ENCODE measurements at places on chromosomes 6 and 20.

DNA sequence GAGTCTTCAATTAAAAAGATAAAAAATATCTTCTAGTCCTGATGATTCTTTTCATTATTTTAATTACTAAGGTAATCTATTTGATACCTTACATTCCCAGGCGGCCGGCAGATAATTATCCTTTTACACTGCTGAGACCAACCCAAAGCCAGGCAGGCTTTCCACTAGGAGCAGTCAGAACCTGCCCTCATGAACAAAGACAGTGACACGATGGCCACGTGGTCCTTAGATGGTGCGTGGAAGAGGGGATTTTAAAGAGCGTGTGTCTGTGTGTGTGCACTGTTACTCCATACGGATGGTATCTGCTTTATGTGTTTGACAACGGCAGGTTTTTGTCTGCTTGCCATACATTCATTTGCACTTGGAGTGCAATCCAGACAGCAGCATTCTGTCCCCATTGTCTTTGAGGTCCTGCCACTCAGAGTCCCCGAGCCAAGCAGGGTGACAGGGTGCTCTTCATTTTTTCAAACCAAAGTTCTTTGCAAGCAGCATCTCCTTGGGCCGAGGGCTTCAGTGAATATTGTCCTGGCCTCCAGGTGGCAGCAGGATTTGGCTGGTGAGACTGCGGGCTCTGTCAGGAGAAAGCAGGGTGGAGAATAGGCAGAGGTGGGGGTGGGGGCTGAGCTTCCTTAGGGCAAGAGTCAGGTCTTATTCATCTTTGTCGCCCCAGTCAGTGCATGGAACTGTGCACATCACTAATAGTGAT is 260.5 kb downstream of the NRN1 start:
- no peak for DNase-seq

DNA sequence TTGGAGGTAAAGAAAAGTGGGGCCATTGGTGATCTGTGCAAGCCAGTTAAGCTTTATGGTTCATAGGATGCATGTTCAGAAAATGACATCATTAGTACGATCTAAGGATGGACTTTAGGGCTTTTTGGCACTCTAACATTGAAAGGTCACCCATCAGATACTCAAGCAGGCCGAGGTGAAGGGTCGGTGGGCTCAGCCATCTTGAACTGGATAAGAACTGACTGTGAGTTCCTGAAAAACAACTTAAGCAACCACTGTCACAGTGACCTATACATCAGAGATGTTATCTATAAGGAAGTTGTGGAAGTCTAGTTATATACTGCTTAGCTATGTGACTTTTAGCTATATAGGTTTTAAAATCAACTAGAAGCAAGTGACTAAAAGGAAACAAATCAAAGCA is 13.0 kb upstream of the ITCH start:
- no peak for DNase-seq

- no peak for DNase-seq
Observed at GRCh38 chr6:4359108-4359730, 223.8 kb upstream of the ECI2 start.

DNA sequence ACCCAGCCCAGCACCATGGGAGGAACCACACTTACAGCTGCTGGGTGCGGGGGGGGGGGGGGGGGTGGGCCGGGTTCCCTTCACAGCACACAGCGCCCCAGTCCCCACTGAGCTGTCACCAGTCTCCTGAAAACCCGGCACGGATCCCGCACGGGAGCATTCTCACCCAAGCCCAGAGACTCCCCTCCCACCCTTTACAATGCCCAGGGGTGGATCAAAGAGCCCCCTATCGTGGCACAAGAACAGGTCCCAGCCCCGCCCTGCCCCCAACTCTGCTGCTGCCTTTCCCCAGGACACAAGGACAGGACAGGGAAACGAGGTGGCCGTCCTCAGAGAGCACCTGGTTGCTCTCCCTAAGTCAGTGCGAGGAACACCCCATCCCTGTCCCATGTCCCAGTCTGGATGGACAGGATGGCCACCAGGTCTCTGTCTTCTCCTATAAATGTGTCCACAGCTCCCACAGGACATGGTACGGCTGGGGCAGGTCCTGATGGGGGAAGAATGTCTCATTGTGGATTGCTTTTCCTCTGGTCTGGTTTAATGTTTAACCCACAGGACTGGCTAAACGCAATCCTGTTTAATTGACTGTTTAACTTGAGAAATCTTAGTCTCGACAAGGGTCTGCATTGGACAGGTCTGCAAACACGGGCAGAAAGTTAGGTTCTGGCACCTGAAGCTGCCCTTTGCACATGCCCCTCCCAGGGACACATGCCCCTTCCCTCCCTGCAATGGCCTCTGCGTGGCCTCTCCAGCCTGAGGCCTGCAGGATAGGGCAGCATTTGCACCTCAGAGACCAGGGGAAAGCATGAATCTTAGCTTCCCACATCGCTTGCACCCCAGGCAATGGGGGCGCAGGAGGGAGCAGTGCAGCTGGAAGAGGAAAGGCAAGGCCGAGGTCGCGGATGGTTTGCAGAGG is 45.3 kb downstream of the DACT2 start:
- DNase-seq, result no peak

DNA sequence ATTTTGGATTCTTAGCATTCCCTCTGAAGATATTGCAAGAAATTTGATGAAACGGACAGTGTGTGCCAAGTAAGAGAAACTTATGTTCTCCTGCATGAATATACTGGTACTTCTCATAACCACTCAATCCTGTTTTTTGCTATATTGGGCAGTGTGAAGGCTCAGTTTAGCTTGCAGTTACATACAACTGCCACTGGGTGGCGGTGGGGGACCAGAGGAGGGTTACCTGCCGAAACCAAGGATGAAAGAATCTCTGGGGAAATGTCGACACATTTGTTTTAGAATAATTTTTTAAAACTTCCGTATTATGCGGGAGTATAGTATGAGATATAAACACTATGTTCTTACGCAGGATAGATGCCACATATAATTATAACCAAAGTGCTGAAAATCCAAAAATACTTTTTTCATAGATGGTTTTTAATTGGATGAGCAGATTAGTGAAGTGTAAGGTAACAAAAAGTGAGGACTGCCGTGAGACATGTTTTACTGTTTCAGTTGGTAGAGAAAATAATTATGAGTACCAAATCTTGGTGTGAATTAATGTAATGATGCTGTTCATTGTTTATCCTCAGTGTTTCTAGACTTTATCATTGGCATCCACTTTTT is 9.7 kb downstream of the TRMT11 start:
- peak; percentile 75 for DNase-seq

DNA sequence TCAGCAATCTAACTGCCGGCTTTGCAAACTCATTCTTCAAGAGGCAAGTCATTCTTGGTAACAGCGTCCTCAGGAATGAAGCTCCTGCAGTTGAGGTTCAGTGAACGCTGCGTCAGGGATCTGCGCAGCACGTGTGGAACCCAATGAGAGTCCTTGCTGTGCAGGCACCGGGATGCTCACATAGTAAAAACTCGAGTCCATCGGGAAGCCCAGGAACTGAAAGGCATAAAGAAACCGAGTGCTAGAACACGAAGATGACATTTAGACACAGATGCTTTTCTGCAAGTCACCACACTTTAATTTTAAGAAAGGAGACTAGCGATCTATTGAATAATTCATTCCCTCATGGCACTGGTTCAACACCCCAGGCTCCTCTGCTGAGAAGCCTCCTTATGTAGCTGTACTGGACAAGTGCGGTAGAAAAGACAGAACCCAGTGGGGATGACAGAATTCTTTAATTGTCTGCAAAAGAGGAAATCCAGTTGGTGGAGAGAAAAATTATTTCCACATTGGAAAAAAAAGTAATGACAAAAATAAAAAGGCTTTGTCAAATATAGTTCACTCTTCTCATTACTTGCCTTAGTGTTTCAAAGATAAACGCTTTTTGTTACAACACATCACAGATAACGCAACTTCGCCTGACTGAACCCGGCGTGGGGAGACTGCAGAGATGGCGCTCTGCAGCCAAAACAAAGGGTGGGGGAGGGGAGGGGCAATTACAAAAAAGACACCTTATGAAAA is 1.9 kb upstream of the AFDN start:
- DNase-seq, result no peak

DNA sequence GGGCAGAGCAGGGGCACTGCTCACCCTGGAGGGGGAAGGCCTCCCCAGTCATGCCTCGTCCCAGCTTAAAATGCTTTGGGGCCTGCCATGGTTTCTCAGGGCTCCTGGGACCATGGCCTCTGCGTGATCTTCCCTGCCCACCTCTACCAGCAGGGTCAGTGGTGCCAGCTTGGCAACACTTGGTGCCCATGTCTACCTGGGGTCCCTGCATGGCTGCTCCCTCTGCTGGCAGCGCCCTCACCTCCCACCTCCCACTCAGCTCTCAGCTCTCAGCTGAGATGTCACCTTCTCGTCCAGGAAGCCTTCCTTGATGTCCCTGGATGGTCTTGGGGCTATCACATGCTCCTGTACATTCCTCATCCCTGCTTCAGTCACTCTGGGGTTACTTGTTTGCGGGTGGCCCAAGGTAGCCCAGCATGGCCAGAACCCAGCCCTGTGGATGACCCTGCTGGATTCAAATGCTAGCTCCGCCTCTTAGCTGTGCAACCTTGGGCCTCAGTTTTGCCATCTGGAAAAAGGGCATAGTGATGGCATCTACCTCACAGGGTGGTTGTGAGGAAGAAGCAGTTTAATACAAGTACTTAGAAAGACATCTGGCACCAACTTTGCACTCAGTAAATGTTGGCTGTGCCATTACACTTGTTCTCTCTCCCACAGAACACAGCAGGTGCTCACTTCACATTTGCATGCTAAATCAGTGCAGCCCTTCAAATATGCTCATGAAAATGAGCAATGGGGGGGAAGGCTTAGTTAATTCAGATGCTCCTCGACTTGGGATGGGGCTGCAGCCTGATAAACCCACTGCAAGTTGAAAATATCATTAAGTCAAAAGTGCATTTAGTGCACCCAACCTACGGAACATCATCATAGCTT is 53.5 kb upstream of the PTPN1 start:
- no peak for DNase-seq

GRCh38 chr6:39792540-39793450 is 619 bp downstream of the DAAM2 start:
- no peak for DNase-seq

DNA sequence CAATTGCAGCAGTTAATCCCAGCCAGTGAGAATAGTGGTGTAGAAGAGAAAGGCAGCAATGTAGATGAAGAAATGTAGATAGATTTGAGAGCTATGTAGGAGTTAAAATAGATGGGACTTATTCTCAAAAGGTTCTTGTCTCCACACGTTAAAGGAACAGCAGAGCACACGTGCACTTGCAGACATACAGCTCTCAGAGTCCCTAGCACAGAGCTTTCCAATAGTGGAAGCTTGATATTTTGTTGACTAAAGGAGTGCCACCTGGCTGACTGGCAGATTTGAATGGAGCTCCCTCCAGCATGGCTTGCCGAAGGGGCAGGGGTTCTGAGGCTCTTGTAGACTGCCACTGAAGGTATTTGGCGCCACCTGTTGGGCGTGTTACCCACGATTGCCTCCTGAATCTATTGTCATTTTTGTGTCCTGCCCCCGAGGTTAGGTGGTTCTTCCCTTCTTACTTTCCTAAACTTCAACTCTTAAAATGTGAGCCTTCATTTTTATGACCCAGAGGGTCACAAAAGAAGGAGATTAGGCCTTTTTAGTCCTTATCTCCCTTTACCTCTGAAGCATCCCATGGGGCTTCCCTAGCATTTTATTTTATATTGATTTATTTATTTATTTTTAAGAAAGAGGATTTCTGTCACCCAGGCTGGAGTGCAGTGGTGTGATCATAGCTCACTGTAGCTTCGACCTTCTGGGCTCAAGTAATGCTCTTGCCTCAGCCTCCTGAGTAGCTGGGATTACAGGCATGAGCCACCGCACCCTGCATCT is 16.4 kb downstream of the BRD2 start:
- peak; percentile 96 for DNase-seq

DNA sequence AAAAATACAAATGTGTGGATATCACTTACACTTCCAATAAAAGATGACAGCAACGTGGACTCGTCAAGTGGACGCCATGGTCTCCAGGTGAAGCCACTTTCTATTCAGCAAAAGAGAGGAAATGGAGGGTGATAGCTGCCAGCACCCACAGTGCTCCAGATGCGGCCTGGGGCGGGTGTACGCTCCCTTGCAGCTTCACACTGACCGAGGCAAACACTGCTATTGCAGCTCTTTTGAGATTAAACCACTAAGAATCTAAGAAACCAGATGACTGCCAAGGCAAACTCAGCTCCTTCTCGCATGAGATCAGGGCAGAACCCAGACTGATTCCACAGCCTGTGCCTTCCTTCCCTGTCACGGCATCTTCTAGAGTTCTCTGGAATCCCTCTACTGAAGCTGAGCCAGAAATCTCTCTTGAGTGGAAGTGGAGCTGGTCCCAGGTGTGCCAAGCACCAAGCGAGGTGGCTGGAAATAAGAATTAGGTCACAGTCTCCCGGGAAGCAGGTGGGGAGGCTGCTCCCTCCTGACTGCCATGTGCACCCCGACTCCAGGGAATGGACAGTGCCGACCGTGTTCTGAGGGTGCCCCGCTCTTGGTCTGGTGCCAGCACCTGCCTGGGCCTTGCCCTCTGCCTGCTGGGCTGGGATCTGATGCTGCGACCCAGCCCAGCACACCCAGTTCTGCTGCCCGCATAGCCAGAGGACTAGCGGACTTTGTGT is 90.1 kb upstream of the AFDN start:
- DNase-seq, result peak; percentile 17
